ENCODE measurements at places on chromosomes 7 and 10. TPM values are rescaled to one million over a fixed set of nuclear protein-coding genes. Genes with fewer than 3 reads are reported as not detected.

DNA sequence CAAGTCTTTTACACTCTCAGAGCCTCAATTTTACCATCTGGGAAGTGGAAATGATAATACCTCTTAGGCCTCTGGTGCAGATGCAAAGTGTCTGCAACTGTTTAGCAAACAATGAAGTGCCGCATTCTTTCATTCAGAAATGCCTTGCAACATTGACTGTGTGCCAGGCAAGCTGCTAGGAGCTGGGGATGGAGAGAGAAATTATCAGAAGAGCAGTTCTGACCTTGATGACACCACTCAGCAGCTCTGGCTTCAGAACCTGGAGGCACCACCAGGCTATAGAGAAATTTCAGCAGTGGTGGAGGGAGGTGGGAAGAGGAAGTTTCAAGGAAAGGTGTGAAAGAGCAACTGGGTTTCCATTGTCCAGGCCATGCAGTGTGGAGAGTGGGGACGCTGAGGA lies 78.1 kb upstream of the HABP2 start:
- DNase-seq: no peak

Gene OGDHL
- 5.3 TPM for total RNA-seq

Gene LRRC61
- 11.7 TPM for total RNA-seq

Gene ALOX5
- 25.8 TPM for total RNA-seq

Gene TBX20
- 30.6 TPM for total RNA-seq

DNA sequence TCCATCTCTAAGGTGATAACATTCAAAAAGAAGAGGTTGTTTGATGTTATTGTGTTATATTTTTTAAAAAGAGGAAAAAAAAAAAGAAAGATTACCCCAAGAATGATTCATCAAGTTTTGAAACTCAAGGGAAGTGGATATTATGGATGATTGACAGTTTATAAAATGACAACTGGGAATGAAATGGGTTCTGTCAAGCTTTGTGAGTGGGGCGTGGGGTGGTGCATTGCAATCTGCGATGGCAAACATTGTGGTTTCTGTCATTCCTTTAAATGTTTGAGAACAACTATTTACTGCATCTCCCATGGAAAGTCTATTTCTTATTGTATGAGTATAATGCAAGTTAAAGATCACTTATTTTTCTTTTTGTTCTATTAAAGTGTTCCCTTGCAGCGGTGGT lies 297.0 kb downstream of the CCDC3 start:
- DNase-seq: no peak

GRCh38 chr7:84025332-84025927 lies 169.2 kb downstream of the SEMA3A start:
- no peak for DNase-seq

Gene EBF3
- total RNA-seq: 1.8 TPM

Gene CHN2
- 24.7 TPM for total RNA-seq

- no peak for DNase-seq
Measured at GRCh38 chr10:120508966-120509365, 51.9 kb downstream of the PLPP4 start.

- DNase-seq: no peak
Measured at GRCh38 chr7:95684505-95684904, 87.8 kb upstream of the DYNC1I1 start.

DNA sequence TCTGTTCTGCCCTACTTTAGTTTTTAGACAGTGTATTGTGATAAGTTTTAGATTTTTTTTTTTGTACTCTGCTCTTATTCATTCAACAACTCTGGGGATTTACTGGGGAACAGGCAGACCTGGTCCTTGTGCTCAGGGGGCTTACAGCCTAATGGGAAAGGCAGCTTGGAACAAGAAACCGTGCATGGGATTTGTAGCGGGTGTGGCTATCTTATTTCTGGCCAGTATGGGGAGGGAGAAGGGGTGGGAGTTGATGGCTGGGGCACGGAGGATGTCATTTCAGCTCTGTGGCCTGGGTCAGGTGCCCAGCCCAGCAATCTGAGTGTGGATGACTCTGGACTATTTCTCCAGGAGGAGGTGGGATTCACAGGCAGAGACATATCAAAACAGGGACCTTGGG lies 47.0 kb downstream of the GRK5 start:
- DNase-seq: no peak

DNA sequence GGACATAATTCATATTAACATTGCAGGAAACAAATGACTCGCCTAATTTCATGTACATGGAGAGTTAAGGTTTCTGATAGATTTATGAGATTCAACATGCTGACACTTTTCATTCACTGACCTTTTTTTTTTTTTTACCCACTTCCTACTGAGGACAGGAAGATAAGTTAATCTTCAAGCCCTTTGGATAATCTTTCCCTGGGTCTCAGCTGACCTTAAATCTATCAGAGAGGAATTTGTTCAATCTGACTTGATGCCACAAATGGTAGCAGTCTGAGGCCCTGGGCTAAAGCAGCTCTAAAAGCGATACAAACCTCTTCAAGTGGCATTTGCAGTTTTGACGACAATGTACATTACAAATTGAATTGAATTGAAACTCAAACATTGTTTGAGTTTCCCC lies 493.3 kb upstream of the SORCS1 start:
- DNase-seq: no peak

DNA sequence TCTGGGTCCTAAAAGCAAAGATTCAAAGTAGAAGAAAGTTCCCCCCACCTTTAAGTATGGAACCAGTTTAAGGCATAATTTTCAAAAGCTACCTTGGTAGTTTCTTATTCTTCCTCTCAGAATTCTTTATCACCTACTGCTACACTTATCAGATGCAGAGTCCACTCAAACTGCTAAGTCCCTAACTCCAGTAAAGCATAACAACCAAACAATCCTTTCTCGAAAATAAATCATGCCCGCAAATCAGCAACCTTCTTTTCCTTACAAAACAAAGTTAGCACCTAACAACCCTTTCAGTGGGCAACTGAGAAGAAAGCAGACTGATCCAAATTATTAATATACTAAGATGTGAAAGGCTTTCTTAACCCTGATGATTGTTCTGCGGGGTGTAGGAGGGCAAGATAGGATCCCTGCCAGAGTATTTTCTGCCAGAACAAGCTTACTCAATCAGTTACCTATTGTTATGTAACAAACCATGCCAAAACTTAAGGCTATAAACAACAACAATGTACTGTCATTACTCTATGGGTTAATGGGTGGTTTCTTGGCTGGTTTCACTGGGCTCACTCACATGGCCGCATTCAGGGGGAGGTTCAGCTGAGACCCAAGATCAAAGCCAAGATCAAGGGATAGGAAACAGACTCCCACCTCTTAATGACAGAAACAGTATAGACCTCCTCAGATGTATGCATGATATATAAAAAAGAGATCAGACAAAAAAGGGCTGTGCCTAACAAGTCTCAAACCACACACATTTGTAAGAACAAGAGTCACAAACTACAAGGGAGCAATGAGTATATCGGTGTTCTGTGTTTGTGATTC lies 42.0 kb downstream of the CCDC6 start:
- no peak for DNase-seq

Gene PON2
- total RNA-seq: 106 TPM

Gene ABCB4
- total RNA-seq: 2.0 TPM

Data from mucosa of gallbladder (tissue), 1 donor.